ENCODE measurements at places on chromosomes 3 and 15.

- no peak overlapping the region for H3K4me3 ChIP-seq
- no peak overlapping the region for H3K27ac ChIP-seq
- H3K4me1 ChIP-seq: peaks cover 41% of the 10 kb centered on the region
- H3K36me3 ChIP-seq: peaks cover 1% of the 10 kb centered on the region
- DNase-seq: no peak
Measured at GRCh38 chr3:43695443-43695842, 4.7 kb downstream of the ABHD5 start.

- no peak for DNase-seq
- H3K27me3 ChIP-seq: no peaks in the 10 kb centered on the region
- H3K27ac ChIP-seq: no peak overlapping the region
- H3K36me3 ChIP-seq: no peaks in the 10 kb centered on the region
- H3K4me3 ChIP-seq: no peak overlapping the region
- peaks cover 19% of the 10 kb centered on the region for H3K4me1 ChIP-seq
Measured at GRCh38 chr15:99406120-99406519, 154.8 kb downstream of the LRRC28 start.

DNA sequence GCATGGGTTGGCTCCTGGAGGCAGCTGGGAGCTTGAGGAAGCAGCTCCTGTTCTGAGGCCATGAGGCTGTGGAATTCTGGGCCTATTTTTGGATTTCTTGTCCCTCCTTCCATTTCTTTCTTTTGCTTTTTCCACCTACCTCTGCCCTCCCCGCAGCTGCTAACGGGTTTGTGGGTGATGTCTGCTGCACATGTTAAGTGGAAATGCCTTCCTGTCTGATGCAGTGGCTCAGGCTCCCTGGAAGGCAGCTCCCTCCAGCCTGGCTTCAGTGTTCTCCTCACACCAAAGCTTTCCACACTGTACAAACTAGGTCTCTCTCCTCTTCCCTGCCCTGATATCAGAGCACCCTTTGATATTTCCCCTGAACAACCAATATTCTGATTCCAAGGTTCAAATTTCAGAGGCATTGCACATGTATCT, 33.8 kb upstream of the ESYT3 start:
- H3K36me3 ChIP-seq: no peaks in the 10 kb centered on the region
- DNase-seq: no peak
- H3K4me3 ChIP-seq: no peak overlapping the region
- no peak overlapping the region for H3K27ac ChIP-seq
- no peaks in the 10 kb centered on the region for H3K4me1 ChIP-seq

GRCh38 chr3:28132941-28133340, 108.5 kb upstream of the CMC1 start:
- H3K36me3 ChIP-seq: no peaks in the 10 kb centered on the region
- H3K4me1 ChIP-seq: no peaks in the 10 kb centered on the region
- no peak for DNase-seq
- no peak overlapping the region for H3K4me3 ChIP-seq

- H3K4me3 ChIP-seq: no peak overlapping the region
- H3K36me3 ChIP-seq: no peaks in the 10 kb centered on the region
- H3K27me3 ChIP-seq: peaks cover 2% of the 10 kb centered on the region
- DNase-seq: no peak
- H3K27ac ChIP-seq: no peak overlapping the region
- no peaks in the 10 kb centered on the region for H3K4me1 ChIP-seq
Measured at GRCh38 chr3:72587282-72587681, 261.0 kb downstream of the SHQ1 start.

- DNase-seq: no peak
- H3K27me3 ChIP-seq: no peaks in the 10 kb centered on the region
- peaks cover 11% of the 10 kb centered on the region for H3K4me1 ChIP-seq
- H3K27ac ChIP-seq: no peak overlapping the region
- peaks cover 12% of the 10 kb centered on the region for H3K36me3 ChIP-seq
- no peak overlapping the region for H3K4me3 ChIP-seq
Measured at GRCh38 chr3:113676261-113676660, 20.2 kb downstream of the USF3 start.

GRCh38 chr3:54312156-54312899, 190.0 kb downstream of the CACNA2D3 start:
- H3K27ac ChIP-seq: no peak overlapping the region
- H3K4me3 ChIP-seq: no peak overlapping the region
- peaks cover 2% of the 10 kb centered on the region for H3K27me3 ChIP-seq
- DNase-seq: no peak
- no peaks in the 10 kb centered on the region for H3K36me3 ChIP-seq

- H3K4me1 ChIP-seq: no peaks in the 10 kb centered on the region
- H3K27me3 ChIP-seq: no peaks in the 10 kb centered on the region
- no peak overlapping the region for H3K27ac ChIP-seq
- no peak for DNase-seq
Measured at GRCh38 chr3:79415356-79415755, 352.4 kb downstream of the ROBO1 start.

- H3K4me3 ChIP-seq: no peak overlapping the region
- no peaks in the 10 kb centered on the region for H3K27me3 ChIP-seq
- H3K36me3 ChIP-seq: no peaks in the 10 kb centered on the region
- no peak for DNase-seq
Measured at GRCh38 chr15:85048430-85048829, 66.8 kb downstream of the PDE8A start.

DNA sequence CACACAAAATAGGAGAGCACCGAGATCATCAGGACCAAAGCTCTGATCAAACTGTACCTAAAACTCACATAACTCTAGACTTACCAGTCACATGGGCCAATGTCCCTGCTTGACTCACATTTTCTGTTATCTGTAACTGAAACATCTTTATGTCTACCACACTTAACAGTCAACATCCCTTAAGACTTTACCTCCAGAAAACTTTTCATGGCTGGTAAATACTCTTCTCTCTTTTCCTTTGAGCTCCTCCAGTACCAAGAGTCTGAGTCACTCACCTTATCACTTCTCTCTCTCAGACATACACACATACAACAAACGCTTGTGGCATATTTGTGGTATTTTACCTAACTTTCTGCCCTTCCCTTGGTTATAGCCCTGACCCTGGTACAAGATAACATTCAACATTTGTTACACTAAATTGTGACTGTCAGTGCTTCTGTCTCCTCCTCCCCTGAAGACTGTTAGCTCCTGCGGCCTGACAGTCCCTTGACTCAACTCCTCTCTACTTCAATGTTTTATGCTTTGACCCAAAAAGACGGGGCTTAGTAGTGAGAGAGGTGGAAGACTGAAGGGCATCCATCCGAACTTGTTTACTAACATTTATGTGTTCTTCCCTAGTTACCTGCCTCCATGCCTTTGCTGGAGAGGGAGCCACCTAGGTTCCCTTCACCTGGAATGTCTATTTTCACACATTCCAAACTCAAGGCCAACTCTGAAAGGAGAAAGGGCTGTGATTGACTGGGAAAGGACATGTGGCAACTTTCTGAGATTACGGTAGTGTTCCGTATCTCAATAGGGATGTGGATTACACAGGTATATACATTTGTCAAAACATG, 3.7 kb upstream of the EFHB start:
- H3K4me3 ChIP-seq: no peak overlapping the region
- no peaks in the 10 kb centered on the region for H3K36me3 ChIP-seq
- DNase-seq: peak; percentile 31
- peaks cover 13% of the 10 kb centered on the region for H3K4me1 ChIP-seq
- H3K27me3 ChIP-seq: peaks cover 6% of the 10 kb centered on the region

- H3K27me3 ChIP-seq: no peaks in the 10 kb centered on the region
- no peak overlapping the region for H3K27ac ChIP-seq
- DNase-seq: no peak
Measured at GRCh38 chr15:68062214-68062613, 8.1 kb downstream of the PIAS1 start.

- H3K4me1 ChIP-seq: no peaks in the 10 kb centered on the region
- no peak overlapping the region for H3K4me3 ChIP-seq
- no peaks in the 10 kb centered on the region for H3K27me3 ChIP-seq
- peak overlapping the region; percentile 1 for H3K27ac ChIP-seq
- DNase-seq: peak; percentile 14
- peaks cover 54% of the 10 kb centered on the region for H3K36me3 ChIP-seq
Measured at GRCh38 chr3:9468460-9468859, 71.0 kb downstream of the SETD5 start.

DNA sequence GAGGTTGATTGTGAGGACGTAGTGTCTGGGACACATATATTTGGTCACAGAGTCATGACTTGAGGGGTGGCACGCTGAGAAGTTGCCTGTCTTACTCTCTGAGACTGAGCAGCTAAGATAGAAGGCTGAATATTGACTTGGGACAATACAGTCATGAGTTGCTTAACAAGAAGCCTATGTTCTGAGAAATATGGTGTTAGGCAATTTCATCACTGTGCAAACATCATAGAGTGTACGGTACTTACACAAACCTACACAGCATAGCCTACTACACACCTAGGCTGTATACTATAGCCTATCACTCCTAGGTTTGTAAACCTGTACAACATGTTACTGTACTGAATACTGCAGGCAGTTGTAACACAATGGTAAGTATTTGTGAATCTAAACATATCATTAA, 30.3 kb upstream of the SPESP1 start:
- DNase-seq: no peak
- no peaks in the 10 kb centered on the region for H3K36me3 ChIP-seq
- H3K4me3 ChIP-seq: no peak overlapping the region

- H3K27me3 ChIP-seq: peaks cover 13% of the 10 kb centered on the region
- H3K4me3 ChIP-seq: no peak overlapping the region
- DNase-seq: no peak
- H3K36me3 ChIP-seq: no peaks in the 10 kb centered on the region
Measured at GRCh38 chr15:89809093-89809786, 5.4 kb downstream of the ANPEP start.

DNA sequence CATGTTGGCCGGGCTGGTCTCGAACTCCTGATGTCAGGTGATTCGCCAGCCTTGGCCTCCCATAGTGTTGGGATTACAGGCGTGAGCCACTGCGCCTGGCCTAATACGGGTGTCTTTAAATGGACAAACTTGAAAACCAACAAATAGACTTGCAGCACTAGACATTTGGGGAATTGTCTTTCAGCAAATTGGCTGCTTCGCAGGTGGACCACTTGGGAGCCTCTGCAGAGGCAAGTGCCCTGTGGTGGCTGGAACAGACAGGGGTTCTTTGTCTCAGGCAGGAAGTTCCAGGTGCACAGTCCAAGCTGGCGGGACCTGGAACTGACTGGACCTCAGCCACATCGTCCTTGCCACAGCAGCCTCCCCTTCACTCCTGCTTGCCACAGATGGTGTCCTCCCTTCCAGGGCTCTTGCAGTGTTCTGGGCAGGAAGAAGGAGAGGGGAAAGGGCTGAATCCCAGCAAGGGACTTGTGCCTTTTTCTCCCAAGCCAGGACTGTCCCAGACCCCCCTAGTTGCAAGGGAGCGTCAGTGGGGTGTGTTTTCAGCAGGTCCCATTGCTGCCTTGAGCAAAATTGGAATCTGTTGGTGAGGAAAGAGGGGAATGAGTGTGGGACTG, 94.3 kb downstream of the TBC1D2B start:
- no peak overlapping the region for H3K27ac ChIP-seq
- DNase-seq: no peak
- no peaks in the 10 kb centered on the region for H3K27me3 ChIP-seq
- no peaks in the 10 kb centered on the region for H3K36me3 ChIP-seq

GRCh38 chr15:89642106-89642505, 13.2 kb downstream of the KIF7 start:
- H3K27me3 ChIP-seq: no peaks in the 10 kb centered on the region
- H3K36me3 ChIP-seq: no peaks in the 10 kb centered on the region
- no peaks in the 10 kb centered on the region for H3K4me1 ChIP-seq
- H3K4me3 ChIP-seq: no peak overlapping the region
- DNase-seq: no peak

DNA sequence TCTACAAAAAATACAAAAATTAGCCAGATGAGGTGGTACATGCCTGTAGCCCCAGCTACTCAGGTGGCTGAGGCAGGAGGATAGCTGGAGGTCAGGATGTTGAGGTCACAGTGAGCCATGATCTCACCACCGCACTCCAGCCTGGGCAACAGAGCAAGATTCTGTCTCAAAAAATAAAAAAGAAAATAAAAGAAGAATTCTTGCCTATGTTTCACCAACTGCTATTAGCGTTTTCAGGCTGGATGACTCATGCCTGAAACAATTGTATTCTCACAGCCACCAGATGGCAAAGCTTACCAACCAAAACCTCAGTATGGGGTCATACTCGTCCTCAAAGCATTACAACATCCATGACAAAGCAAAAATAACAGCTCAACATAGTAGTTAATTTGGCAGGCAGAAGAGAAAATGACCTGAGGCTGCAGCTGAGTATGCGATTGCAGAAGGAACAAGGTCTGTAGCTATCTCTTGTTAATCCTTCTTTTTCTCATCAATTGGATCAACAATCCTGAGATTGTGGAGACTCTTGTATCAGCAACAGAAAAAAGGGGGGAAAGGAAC, 52.2 kb downstream of the TP53BP1 start:
- H3K27me3 ChIP-seq: no peaks in the 10 kb centered on the region
- H3K36me3 ChIP-seq: peaks cover 4% of the 10 kb centered on the region
- peak overlapping the region; percentile 86 for H3K27ac ChIP-seq
- DNase-seq: peak; percentile 68
- H3K4me1 ChIP-seq: peaks cover 7% of the 10 kb centered on the region
- H3K4me3 ChIP-seq: no peak overlapping the region

All from activated naive CD4-positive, alpha-beta T cell treated with anti-CD3 and anti-CD28 coated beads for 36 hours (primary cell).